ENCODE measurements at places on chromosomes 7 and 10. TPM values are rescaled to one million over a fixed set of nuclear protein-coding genes. Genes with fewer than 3 reads are reported as not detected.

DNA sequence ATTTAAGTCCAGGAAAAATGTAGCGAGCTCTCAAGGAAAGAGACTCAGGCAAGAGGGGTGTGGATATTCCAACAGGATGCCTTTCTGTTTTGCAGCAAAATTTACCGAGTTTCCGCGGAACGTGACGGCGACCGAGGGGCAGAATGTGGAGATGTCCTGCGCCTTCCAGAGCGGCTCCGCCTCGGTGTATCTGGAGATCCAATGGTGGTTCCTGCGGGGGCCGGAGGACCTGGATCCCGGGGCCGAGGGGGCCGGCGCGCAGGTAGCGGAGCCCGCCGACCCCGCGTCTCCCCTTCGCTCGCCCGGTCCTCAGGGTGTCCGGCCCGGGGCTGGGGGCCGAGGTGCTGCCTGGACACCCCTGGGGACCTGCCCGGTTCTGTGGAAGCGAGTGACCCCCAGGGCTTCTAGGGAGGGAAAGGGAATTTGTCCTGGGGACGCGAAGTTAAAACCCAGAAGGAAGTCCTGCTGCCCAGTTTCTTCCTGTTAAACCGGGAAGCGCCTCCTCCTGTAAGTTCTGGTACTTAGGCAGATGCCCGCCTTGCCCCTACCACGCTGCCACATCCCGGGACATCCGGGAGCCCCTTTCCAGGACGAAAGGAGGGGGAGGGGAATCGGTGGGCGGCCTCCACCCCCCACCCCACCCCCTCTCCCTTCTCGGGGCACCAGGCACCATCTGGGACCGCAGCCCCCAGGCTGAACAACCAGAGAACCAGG, 2.5 kb downstream of the VSTM2A start:
- peaks cover 83% of the 10 kb centered on the region for H3K27me3 ChIP-seq
- H3K4me3 ChIP-seq = no peak overlapping the region
- DNase-seq = no peak
- no peaks in the 10 kb centered on the region for H3K36me3 ChIP-seq
- no peak overlapping the region for H3K27ac ChIP-seq

DNA sequence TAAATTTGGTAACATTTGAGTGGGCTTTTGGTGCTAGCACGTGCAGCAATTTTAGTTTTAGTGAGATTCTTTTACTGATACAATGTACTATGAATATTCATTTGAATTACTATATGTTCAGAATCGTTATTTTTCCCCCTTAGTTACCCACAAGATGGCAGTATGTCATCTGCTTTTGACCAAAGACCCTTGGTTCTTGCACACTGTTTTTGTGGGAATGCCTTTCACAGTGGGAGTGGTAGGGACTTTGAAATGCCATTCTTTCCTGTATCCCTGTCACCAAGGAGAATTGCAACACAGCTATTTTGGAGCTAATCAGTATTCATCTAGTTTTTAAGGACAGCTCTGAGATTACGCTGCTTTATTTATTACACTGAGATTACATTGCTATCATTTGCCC, 40.6 kb downstream of the SEC23IP start:
- no peaks in the 10 kb centered on the region for H3K4me1 ChIP-seq
- H3K4me3 ChIP-seq = no peak overlapping the region
- no peak overlapping the region for H3K27ac ChIP-seq
- H3K36me3 ChIP-seq = peaks cover 70% of the 10 kb centered on the region

DNA sequence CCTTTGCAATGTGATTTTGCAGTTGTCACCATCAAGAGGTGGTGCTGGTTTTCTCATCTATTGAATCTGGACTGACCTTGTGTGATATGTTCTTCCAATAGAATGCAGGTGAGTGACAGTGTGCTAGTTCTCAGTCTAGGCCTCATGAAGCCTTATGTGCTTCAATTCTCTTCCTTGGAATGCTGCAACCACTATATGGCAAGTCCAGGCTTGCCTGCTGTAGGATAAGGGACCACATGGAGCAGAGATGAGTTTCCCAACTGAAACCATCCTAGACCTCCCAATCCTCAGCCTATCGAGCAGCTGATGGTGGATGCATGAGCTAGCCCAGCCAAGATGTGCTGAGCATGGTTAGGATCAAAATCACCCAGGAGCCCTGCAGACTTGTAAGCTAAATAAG, 32.6 kb upstream of the ARHGAP21 start:
- H3K4me1 ChIP-seq = no peaks in the 10 kb centered on the region
- H3K4me3 ChIP-seq = no peak overlapping the region
- H3K27ac ChIP-seq = no peak overlapping the region
- H3K36me3 ChIP-seq = no peaks in the 10 kb centered on the region

GRCh38 chr7:24706211-24707170, 50.8 kb downstream of the GSDME start:
- no peak for DNase-seq
- no peak overlapping the region for H3K4me3 ChIP-seq
- H3K27me3 ChIP-seq = no peaks in the 10 kb centered on the region
- no peak overlapping the region for H3K27ac ChIP-seq
- H3K36me3 ChIP-seq = no peaks in the 10 kb centered on the region

- DNase-seq = no peak
- H3K27me3 ChIP-seq = no peaks in the 10 kb centered on the region
- H3K36me3 ChIP-seq = no peaks in the 10 kb centered on the region
- no peak overlapping the region for H3K4me3 ChIP-seq
- no peak overlapping the region for H3K27ac ChIP-seq
Measured at GRCh38 chr7:28808796-28809533, 149.2 kb downstream of the TRIL start.

DNA sequence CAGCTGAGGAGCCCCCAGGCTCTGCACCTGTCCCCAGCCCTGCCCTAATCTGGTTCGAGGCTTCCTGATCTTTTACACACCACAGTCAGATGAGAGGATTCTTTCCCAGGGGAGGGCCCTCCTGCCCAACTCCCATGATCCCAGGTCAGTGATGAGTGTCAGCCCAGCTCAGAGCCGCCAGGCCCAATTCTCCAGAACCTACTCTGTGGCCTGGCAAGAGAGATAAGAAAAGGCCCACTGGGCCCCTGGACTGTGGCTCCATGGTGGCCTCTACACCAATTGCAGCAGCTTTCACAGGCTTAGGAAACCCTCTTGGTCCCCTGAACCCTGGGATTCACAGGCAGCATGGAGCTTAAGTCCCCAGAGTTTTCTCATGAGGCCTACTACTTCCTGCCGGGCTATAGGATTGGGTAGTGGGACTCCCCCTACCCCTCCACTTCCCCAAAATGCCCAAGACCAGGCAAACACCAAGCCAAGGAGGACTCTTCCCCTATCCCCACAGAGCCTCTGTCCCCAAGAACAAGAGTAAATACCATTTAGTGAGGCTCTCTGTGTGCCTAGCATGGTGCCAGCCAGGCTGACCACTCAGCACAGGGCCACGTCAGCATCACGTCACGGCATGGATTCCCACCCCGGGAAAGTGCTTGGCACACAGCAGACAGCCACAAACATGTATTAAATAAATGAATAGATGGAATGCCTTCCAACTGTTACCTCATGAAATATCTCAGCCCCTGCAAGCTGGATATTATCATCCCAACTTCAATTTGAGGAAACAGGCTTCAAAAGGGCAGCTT, 100.0 kb downstream of the GRID1 start:
- DNase-seq = peak; percentile 36
- H3K4me1 ChIP-seq = peaks cover 12% of the 10 kb centered on the region
- peaks cover 27% of the 10 kb centered on the region for H3K27me3 ChIP-seq
- no peak overlapping the region for H3K4me3 ChIP-seq
- no peaks in the 10 kb centered on the region for H3K36me3 ChIP-seq

GRCh38 chr10:7998831-7999230, 55.7 kb upstream of the GATA3 start:
- H3K27ac ChIP-seq = no peak overlapping the region
- H3K36me3 ChIP-seq = no peaks in the 10 kb centered on the region
- no peak overlapping the region for H3K4me3 ChIP-seq
- no peak for DNase-seq
- H3K27me3 ChIP-seq = no peaks in the 10 kb centered on the region
- no peaks in the 10 kb centered on the region for H3K4me1 ChIP-seq

- H3K4me1 ChIP-seq = no peaks in the 10 kb centered on the region
- H3K27ac ChIP-seq = no peak overlapping the region
- no peak overlapping the region for H3K4me3 ChIP-seq
- no peaks in the 10 kb centered on the region for H3K27me3 ChIP-seq
- DNase-seq = no peak
- no peaks in the 10 kb centered on the region for H3K36me3 ChIP-seq
Measured at GRCh38 chr7:57308631-57309408, 141.2 kb upstream of the ZNF716 start.

GRCh38 chr7:19900118-19900517, 126.7 kb upstream of the TMEM196 start:
- no peaks in the 10 kb centered on the region for H3K4me1 ChIP-seq
- no peak for DNase-seq
- H3K4me3 ChIP-seq = no peak overlapping the region
- H3K27ac ChIP-seq = no peak overlapping the region
- H3K36me3 ChIP-seq = no peaks in the 10 kb centered on the region

GRCh38 chr10:72274730-72275350, 1.1 kb downstream of the DDIT4 start:
- peak overlapping the region; percentile 97 for H3K27ac ChIP-seq
- H3K36me3 ChIP-seq = peaks cover 25% of the 10 kb centered on the region
- peaks cover 33% of the 10 kb centered on the region for H3K4me1 ChIP-seq
- H3K4me3 ChIP-seq = peak overlapping the region; percentile 94
- no peaks in the 10 kb centered on the region for H3K27me3 ChIP-seq

DNA sequence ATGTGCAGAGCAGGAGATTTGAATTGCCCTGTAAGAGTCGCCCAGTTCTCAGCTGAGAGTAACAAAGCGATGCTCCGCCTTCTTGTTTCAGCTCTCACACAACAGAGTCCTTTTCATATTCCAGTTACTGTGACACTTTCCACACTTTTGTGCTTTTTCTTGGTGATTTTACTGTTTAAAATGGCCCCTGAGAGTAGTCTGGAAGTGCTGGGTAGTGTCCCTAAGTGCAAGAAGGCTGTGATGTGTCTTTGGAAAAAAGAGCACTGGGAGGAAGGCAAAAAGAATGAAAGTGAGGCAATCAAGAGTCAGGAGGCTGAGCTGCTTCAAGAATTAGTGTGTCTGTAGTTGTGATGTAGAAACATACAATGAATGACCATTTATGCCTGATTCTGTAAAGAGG, 201.2 kb upstream of the SEMA3E start:
- no peak overlapping the region for H3K4me3 ChIP-seq
- no peak overlapping the region for H3K27ac ChIP-seq
- no peaks in the 10 kb centered on the region for H3K4me1 ChIP-seq
- H3K27me3 ChIP-seq = no peaks in the 10 kb centered on the region

DNA sequence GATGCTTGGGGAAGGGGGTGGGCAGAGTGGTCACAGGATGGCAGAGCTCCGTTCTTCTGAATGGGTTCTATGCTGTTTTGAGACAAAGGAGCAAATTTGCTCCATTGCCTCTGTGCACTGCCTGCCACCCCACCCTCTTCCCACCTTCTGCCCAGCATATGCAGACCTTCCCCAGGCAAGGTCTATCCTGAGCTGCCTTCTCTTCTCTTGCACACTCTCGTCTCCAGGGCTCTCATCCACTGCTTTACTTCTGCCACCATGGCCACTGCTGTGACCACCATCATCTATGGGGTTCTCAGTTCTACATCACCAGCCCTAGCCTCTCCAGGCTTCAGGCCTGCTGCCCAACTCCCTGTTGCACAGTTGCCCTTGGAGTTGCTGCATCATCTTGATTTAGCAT, 230.4 kb downstream of the TMEM178B start:
- H3K27ac ChIP-seq = no peak overlapping the region
- H3K4me3 ChIP-seq = no peak overlapping the region
- no peaks in the 10 kb centered on the region for H3K4me1 ChIP-seq

DNA sequence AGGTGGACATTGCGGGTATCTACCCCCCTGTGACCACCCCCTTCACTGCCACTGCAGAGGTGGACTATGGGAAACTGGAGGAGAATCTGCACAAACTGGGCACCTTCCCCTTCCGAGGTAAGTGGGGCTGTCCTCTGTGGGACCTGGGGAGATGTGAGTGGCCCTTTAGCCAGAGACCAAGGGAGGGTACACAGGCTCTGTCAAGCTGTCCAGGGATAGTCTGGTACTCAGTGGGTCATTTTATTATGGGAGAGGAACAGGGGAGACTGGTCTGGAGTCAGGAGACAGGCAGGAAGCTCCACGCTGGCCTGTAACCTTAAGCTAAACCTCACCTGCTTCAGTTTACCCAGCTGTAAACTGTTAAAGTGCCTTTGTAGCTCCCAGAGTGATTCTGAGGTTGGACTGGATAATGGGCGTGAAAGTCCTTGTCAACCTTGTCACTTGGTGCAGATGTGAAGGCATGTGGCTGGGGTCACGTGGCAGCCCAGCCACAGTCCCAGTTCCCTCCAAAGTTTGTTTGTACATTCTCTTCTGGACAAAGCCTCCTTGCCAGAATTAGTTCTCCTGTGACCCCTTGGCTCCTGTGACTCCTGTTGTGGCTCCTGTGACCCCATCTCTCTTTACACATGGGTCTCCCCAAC, 729 bp downstream of the HOGA1 start:
- H3K4me1 ChIP-seq = peaks cover 15% of the 10 kb centered on the region
- H3K4me3 ChIP-seq = no peak overlapping the region
- no peak overlapping the region for H3K27ac ChIP-seq
- no peak for DNase-seq

- H3K36me3 ChIP-seq = no peaks in the 10 kb centered on the region
- H3K27ac ChIP-seq = peak overlapping the region; percentile 82
- H3K4me1 ChIP-seq = peaks cover 92% of the 10 kb centered on the region
- H3K27me3 ChIP-seq = no peaks in the 10 kb centered on the region
Measured at GRCh38 chr10:44963772-44964633, 4.4 kb downstream of the RASSF4 start.

- no peak for DNase-seq
- H3K4me1 ChIP-seq = no peaks in the 10 kb centered on the region
- H3K27ac ChIP-seq = no peak overlapping the region
- no peaks in the 10 kb centered on the region for H3K36me3 ChIP-seq
Measured at GRCh38 chr7:94997547-94997946, 90.2 kb downstream of the PPP1R9A start.

DNA sequence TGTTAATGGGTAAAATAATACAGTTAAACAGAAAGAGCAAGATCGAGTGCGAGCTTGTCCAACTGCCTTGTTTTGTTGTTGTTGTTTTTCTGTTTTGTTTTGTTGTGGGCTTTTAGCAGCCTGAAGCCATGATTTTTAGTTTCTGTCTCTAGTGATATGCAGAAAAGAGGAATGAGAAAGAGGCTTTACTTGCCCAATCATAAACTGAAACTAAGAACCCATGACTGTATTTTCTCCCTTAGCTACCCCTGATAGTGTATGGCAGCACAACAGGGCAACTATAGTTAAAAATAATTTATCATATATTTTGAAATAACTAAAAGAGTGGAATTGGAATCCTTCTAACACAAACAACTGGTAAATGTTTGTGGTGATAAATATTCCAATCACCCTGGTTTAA, 493.9 kb downstream of the GLRX3 start:
- H3K27me3 ChIP-seq = peaks cover 4% of the 10 kb centered on the region
- no peak overlapping the region for H3K4me3 ChIP-seq
- H3K27ac ChIP-seq = no peak overlapping the region
- no peak for DNase-seq
- no peaks in the 10 kb centered on the region for H3K36me3 ChIP-seq

Gene HOXA4
- total RNA-seq = 1.8 TPM

Gene PLEKHS1
- total RNA-seq = 0.49 TPM

Gene GBF1
- 38.3 TPM for total RNA-seq

Gene ZNF32
- 45.4 TPM for total RNA-seq

Gene HTR5A
- total RNA-seq = not detected

Gene ANTXRL
- total RNA-seq = not detected

Gene ORAI2
- total RNA-seq = 4.3 TPM

Data from suprapubic skin (tissue), 4 donors.